ENCODE measurements at places on chromosomes 12 and 14.

DNA sequence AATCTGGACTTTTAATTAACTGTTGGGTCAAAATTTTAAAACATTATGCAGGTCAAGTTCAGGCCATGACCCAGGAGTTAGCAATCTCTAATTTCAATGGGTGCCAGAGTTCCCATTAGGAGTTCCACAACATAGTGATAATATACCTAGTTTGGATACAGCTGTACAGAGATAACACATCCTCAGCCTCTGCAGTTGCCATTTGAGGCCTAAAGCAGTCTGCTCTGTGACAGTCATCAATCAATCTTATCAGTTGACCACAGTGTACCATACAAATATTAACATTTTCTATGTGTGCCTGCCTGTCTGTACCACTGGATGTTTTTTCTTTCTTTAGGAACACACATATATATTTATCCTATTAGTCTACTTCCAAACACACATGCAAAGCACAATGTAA is 54.0 kb upstream of the BBS10 start:
- H3K36me3 ChIP-seq, result peaks cover 54% of the 10 kb centered on the region
- H3K27me3 ChIP-seq, result no peaks in the 10 kb centered on the region
- no peak overlapping the region for H3K4me3 ChIP-seq
- DNase-seq, result no peak

DNA sequence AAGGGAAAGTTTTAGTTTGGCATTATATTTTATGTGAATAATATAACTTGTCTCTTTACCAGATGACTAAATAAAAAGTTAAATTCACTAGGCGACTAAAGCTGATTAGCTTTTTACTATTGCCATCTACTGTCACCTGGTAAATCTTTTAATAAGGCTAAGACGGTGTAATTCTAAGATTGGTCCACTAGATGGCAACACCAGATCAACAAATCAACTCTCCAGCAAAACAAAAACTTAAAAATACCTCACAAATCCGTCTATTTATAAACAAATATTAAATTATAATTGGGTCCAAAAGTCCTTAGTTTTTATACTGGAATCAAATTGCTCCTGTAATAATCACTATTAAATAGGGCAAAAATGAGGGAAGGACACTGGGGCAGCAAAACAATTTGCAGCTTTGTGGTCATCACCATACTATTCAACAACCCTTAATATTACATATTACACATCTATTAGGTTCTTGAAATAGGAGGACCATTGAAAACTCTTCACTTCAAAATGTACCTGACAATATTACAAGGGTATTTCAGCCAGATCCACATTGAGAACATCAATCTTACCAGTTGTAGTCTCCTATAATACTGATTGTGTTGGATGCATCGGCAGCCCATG is 47.9 kb downstream of the GALC start:
- peaks cover 5% of the 10 kb centered on the region for H3K4me1 ChIP-seq
- no peaks in the 10 kb centered on the region for H3K27me3 ChIP-seq
- no peak overlapping the region for H3K27ac ChIP-seq
- DNase-seq, result no peak
- peaks cover 66% of the 10 kb centered on the region for H3K36me3 ChIP-seq
- no peak overlapping the region for H3K4me3 ChIP-seq

GRCh38 chr12:76866151-76866567 is 12.7 kb downstream of the CSRP2 start:
- no peaks in the 10 kb centered on the region for H3K36me3 ChIP-seq
- H3K4me1 ChIP-seq, result no peaks in the 10 kb centered on the region
- no peak for DNase-seq
- no peak overlapping the region for H3K4me3 ChIP-seq
- H3K27ac ChIP-seq, result no peak overlapping the region

DNA sequence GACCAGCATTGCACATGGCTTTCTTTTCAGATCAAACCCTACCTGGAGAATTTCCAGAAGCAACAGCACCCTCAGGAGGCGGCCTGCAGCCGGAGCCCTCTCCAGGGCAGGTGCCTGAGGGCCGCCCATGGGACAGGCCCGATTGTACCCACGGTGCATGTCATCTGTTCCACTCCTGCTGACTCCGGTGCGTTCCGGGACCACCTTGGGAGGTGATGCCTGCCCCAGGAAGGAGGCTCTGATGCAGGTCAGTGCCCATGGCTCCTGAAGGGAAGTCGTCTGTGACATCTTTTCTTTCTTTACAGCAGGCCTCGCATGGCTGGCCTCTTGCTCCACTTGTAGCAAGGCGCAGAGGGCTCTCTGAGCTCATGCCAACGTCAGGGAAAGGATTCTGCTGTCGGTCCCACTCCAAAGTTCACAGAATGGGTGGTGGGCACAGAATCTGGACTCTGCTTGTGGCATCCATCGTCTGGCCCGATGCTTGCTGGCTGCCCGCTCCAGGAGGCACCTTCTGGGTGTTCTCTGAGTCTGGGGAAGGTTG is 160.7 kb upstream of the RTL1 start:
- H3K4me1 ChIP-seq, result no peaks in the 10 kb centered on the region
- no peaks in the 10 kb centered on the region for H3K36me3 ChIP-seq
- DNase-seq, result no peak
- no peak overlapping the region for H3K4me3 ChIP-seq
- H3K27me3 ChIP-seq, result peaks cover 18% of the 10 kb centered on the region
- no peak overlapping the region for H3K27ac ChIP-seq

- no peak for DNase-seq
- H3K27me3 ChIP-seq, result peaks cover 57% of the 10 kb centered on the region
- H3K4me3 ChIP-seq, result no peak overlapping the region
- H3K36me3 ChIP-seq, result no peaks in the 10 kb centered on the region
These were observed 124.2 kb downstream of the GLT1D1 start for GRCh38 chr12:128977441-128977840.

DNA sequence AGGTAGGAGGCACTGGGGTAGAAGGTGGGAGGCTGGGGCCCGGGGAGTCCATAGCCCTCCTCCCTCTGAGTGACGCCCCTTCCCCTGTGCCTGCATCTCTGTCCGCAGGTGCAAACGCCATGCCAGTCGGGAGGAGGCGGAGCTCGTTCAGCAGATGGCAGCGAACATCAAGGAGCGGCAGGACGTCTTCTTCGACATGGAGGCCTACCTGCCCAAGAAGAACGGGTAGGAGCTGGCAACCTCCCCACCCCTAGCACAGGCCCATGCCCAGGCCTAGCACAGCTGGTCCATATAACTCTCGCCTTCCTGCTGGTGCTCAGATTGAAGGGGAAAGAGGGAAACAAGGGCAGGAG is 35.6 kb downstream of the TMEM120B start:
- H3K36me3 ChIP-seq, result peaks cover 9% of the 10 kb centered on the region
- H3K4me3 ChIP-seq, result no peak overlapping the region
- H3K27ac ChIP-seq, result peak overlapping the region; percentile 74

GRCh38 chr14:92466059-92466458 is 47.5 kb upstream of the RIN3 start:
- peaks cover 26% of the 10 kb centered on the region for H3K4me1 ChIP-seq
- no peak overlapping the region for H3K27ac ChIP-seq
- H3K27me3 ChIP-seq, result no peaks in the 10 kb centered on the region
- no peaks in the 10 kb centered on the region for H3K36me3 ChIP-seq
- DNase-seq, result no peak

- H3K4me1 ChIP-seq, result peaks cover 66% of the 10 kb centered on the region
- H3K27me3 ChIP-seq, result no peaks in the 10 kb centered on the region
- no peaks in the 10 kb centered on the region for H3K36me3 ChIP-seq
- no peak for DNase-seq
- no peak overlapping the region for H3K27ac ChIP-seq
- no peak overlapping the region for H3K4me3 ChIP-seq
These were observed 10.3 kb downstream of the GPR68 start for GRCh38 chr14:91233936-91234790.

DNA sequence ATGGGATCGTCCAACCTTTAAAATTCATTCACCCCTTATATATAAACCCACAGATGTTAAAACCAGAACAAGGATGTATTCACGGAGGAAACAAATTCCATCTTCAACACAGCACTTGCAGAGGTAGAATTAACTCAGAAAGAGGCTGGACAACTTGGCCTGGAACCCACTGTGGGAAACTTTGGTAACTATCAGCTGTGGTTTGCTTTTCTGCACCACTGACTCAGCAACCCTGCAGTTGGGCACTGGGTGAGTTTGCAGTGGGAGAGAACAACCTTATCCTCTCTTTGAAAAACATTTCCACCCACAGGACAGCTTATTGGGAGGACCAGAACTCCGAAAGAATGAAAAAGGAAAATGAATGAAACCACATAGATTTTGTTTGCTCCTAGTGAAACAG is 66.3 kb downstream of the ZNF664 start:
- no peaks in the 10 kb centered on the region for H3K36me3 ChIP-seq
- H3K27ac ChIP-seq, result no peak overlapping the region
- H3K4me3 ChIP-seq, result no peak overlapping the region
- peaks cover 7% of the 10 kb centered on the region for H3K4me1 ChIP-seq
- no peak for DNase-seq

GRCh38 chr12:31752450-31752849 is 23.6 kb upstream of the AMN1 start:
- no peaks in the 10 kb centered on the region for H3K27me3 ChIP-seq
- peak overlapping the region; percentile 71 for H3K27ac ChIP-seq
- H3K4me3 ChIP-seq, result peak overlapping the region; percentile 76
- H3K4me1 ChIP-seq, result peaks cover 42% of the 10 kb centered on the region
- peaks cover 6% of the 10 kb centered on the region for H3K36me3 ChIP-seq

DNA sequence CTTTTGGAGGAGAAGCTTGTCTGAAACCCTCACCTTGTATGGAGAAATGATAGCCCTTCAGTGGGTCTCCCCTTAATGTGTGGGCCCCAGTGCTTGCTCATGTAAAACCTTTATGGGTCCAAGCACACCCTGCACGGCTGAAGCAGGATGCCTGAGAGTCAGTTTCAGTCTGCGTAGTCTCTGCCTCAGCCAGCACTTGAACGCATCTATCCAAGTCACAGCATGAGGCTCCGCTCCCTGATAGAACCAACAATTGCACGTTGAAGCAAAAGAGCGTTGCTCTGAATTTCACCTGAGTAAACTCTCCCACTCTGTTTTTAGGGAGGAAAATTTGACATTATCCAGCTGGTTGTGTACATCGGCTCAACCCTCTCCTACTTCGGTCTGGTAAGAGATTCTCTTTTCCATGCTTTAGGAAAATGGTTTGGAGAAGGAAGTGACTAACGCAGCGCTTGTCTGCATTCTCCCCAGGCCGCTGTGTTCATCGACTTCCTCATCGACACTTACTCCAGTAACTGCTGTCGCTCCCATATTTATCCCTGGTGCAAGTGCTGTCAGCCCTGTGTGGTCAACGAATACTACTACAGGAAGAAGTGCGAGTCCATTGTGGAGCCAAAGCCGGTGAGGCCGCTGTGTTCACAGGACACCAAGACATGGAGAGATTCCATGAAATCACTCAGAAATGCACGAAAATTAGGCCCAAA is 33.0 kb upstream of the P2RX4 start:
- DNase-seq, result no peak
- no peak overlapping the region for H3K27ac ChIP-seq
- no peak overlapping the region for H3K4me3 ChIP-seq

GRCh38 chr12:89319122-89319521 is 33.2 kb downstream of the DUSP6 start:
- H3K27me3 ChIP-seq, result no peaks in the 10 kb centered on the region
- H3K27ac ChIP-seq, result no peak overlapping the region

DNA sequence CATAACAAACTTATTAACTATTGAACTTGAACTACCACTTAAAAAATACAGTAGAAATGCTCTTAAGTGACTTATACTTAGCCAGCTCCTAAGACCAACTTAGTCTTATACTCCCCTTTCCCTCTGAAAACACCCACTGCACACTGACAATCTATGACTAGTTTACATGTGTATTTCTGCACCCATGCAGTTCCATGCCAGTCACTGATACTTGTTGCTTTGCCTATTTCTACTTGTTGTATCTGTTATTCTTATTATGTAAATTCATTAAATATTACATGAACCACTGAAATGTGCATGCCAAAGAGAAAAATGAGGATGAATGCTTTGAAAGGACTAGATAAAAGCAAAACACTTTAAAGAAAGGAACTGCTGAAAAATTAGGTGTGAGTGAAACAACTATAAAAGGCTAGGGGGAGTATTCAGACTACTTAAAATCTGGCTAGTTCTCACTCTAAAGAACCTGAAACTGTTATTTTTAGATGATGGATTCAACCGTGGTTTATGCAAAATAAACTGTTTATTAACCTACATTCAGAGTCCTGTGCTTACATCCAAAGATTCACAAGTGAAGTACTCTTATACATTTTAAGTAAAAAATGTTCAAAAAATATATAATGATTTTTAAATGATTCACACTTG is 74.7 kb downstream of the RPS6KA5 start:
- H3K27ac ChIP-seq, result no peak overlapping the region
- peaks cover 4% of the 10 kb centered on the region for H3K36me3 ChIP-seq
- H3K4me1 ChIP-seq, result peaks cover 6% of the 10 kb centered on the region

- H3K27me3 ChIP-seq, result no peaks in the 10 kb centered on the region
- DNase-seq, result no peak
- H3K27ac ChIP-seq, result no peak overlapping the region
These were observed 38.7 kb downstream of the FAR2 start for GRCh38 chr12:29187756-29188155.

GRCh38 chr12:48764521-48764920 is 24.4 kb downstream of the ADCY6 start:
- no peak overlapping the region for H3K27ac ChIP-seq
- no peak overlapping the region for H3K4me3 ChIP-seq
- H3K27me3 ChIP-seq, result peaks cover 5% of the 10 kb centered on the region

DNA sequence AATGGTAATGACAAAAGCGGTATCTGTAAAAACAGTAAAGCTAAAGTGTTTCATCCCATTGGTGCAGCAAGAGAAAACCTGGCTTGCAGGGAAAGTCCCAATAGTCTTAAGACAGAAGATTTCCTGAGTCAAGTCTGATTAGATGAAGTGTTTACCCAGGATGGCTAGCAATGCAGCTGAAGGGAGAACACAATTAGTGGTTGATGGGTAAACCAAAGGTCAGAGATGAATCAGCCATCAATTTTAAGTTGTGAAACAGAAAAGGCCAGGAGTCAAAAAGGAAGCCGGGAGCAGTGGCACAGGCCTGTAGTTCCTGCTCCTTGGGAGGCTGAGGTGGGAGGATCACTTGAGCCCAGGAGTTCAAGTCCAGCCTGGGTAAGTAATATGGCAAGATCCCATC is 52.6 kb downstream of the SEC23A start:
- H3K4me3 ChIP-seq, result no peak overlapping the region
- no peak overlapping the region for H3K27ac ChIP-seq
- no peak for DNase-seq
- H3K36me3 ChIP-seq, result peaks cover 91% of the 10 kb centered on the region
- H3K4me1 ChIP-seq, result peaks cover 1% of the 10 kb centered on the region
- no peaks in the 10 kb centered on the region for H3K27me3 ChIP-seq

GRCh38 chr12:24796876-24797275 is 152.0 kb downstream of the BCAT1 start:
- no peaks in the 10 kb centered on the region for H3K36me3 ChIP-seq
- H3K27me3 ChIP-seq, result no peaks in the 10 kb centered on the region
- H3K27ac ChIP-seq, result no peak overlapping the region
- no peak for DNase-seq

Data from naive thymus-derived CD8-positive, alpha-beta T cell (primary cell).